K562 (cell line): ENCODE measurements at places on chromosomes 12 and 14. TPM values are rescaled to one million over a fixed set of nuclear protein-coding genes. Genes with fewer than 3 reads are reported as not detected.

Gene SDR39U1
- total RNA-seq, result 34.5 and 36.8 TPM in 2 replicates

DNA sequence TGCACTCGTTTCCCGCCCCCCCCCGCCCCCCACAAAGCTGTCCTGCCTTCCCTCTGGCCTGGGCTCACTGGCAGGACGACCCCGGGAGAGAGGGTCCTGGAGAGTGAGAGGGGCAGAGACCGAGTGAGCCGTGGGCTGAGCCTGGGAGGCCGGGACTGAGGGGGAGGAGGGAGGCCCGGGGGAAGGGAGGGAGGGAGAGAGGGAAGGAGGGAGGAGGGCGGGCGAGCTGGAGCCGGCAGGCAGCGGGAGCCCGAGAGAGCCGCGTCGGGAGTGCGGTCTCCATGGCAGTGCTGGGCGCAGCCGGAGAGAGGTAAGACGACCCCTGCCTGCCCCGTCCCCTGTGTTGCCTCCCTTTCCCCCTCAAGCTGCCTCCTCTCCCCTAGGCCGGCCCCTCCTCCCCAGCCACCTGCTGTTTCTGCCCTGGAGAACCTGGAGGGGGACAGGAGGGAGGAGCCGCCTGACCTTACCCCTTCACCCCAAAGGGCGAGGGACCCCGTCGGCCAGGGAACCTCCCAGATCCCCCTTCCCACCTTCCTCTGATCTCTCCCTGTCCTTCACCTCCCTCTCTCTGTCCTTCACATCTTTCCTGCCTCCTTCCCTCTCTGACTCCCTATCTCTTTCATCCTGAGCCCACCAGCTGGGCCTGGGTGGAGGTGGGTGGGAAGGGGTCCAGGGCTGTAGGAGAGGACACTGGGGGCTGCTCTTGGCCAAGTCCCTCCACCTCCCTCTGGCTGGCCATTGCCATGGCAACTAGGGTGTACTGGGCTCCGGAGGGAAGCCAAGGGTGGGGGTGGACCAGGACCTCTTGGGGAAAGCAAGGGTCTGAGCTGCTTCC is at the start of gene GPR162:
Gene GPR162 (plus strand): TSS at position 231 of the 835 bp plus-strand sequence. CDS start 2,078 bp downstream, outside the sequence.
- no peaks in the 10 kb centered on the region for H3K36me3 ChIP-seq
- peak; percentile 79 for DNase-seq
- peak within 1 kb of the TSS; percentile 28 for H3K4me3 ChIP-seq
- H3K27ac ChIP-seq, result no peak within 1 kb of the TSS

GRCh38 chr14:61706096-61706690 is 10.9 kb downstream of the HIF1A start:
- H3K4me3 ChIP-seq, result no peak overlapping the region
- no peak overlapping the region for H3K27ac ChIP-seq
- no peaks in the 10 kb centered on the region for H3K4me1 ChIP-seq
- H3K27me3 ChIP-seq, result no peaks in the 10 kb centered on the region
- H3K36me3 ChIP-seq, result no peaks in the 10 kb centered on the region; the same call in 2 of the 3 replicates

DNA sequence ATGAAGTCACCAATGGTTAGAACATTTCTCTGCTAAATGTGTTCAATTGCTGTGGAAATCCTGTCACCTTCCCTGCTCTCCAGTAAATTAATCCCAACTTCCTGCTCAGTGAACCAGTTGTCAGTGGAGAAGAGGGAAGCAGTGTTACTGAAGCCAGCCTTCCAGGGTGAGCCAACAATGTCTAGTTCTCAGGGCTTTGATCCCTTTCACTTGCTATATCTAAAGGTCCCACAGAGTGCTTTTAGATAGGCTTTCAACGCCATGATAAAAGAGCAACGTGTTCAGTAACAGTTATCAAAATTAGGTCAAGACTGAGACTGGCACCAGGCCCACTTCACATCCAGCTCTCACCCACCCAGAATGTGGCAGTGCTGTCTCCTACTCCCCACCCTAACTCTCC is 139.7 kb downstream of the KCNH5 start:
- no peaks in the 10 kb centered on the region for H3K27me3 ChIP-seq
- H3K4me3 ChIP-seq, result no peak overlapping the region
- H3K36me3 ChIP-seq, result no peaks in the 10 kb centered on the region
- no peak for DNase-seq
- no peaks in the 10 kb centered on the region for H3K4me1 ChIP-seq

DNA sequence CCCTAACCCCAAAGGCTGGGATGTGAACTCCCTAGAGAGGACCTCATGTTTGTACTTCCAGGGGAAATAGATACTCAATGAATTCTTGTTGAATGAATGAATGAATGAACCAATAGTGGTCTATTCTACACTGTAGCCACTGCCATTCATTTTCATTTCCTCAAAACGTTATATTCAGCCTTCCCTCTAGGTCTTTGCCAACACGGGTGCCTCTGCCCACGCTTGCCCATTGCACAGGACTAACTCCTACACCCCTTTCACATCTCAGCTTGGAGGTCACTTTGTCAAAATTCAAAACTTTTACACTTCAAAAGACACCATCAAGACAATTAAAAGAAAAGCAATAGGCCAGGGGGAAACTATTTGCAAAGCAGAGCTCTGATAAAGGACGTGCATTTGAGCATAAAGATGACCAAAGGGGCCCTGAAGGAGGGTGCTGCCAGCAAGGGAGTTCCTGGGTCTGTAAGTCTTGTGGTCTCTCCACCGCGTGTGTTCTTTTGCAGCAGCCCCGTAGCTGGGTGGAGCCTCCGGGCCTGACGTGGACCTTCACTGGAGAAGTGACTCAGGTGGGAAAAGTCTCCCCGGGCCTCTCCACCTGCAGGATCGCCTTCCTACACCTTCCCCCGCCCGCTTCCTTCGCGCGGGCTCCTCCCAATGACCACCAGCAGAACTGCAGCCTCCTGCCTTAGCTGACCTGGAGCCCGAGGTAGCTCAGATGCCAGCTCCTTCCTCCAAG is 31.5 kb downstream of the TMEM63C start:
- H3K27me3 ChIP-seq, result peaks cover 16% of the 10 kb centered on the region
- DNase-seq, result peak; percentile 51
- H3K4me1 ChIP-seq, result no peaks in the 10 kb centered on the region
- H3K4me3 ChIP-seq, result no peak overlapping the region
- no peaks in the 10 kb centered on the region for H3K36me3 ChIP-seq
- no peak overlapping the region for H3K27ac ChIP-seq

- DNase-seq, result no peak
- no peak overlapping the region for H3K4me3 ChIP-seq
- H3K27ac ChIP-seq, result no peak overlapping the region
Measured at GRCh38 chr12:28882444-28882843, 266.6 kb upstream of the FAR2 start.

DNA sequence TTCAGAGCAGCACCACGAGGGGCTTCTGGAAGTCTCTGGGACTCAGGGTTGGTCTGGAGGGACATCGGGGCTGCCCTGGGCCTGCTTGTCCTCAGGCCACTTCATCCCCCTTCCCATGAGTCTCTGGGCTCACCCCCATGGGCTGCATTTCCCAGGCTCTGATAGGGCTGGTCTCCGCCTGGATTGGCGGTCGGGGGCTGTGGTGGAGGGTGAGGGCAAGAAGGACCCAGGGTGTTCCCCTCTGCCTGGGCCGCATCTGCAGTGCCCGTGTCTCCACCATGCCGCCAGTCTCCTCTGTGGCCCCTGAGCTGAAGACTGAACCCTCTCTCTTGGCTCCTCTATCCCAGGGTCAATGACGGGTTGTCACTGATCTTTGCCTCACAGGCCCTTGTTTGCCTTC is 242.1 kb downstream of the ADGRD1 start:
- H3K36me3 ChIP-seq, result no peaks in the 10 kb centered on the region
- no peak for DNase-seq
- H3K27ac ChIP-seq, result no peak overlapping the region

DNA sequence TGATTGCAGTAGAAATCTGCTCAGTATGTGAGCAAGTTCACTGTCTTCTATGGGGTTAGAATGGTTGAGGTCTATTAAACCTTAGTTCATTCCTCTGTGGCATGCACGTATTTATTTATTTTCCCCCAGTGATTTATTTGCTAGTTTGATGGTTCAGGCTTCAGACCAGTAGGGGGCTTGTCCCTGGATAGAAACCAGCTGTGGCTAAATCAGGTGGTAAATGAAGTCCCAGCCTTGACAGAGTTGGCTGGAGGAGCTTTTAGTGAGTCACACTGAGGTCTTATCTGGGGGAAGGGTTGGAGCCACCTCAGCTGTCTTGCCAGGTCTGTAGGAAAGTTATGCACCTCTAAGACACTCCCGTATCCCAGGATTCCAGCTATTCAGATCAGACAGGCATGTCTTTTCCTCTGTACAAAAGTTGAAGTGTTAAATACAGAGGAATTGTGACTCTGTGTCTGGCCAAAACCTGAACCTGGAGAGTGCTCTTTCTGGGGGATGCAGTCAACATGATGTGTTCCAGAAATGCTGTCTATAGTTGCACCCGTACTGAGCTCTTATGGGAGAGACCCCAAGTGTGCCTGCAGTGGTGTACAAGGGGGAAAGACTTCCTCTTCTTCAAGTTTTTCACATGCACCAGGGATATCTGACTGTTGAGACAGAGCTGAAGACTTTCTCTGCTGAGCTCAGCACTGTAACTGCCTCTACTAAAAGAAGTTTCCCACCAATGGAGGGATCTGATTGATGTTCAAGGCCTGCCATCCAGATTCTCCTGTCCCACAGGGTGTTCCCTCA is 1322.1 kb downstream of the TMEM121 start:
- H3K4me1 ChIP-seq, result no peaks in the 10 kb centered on the region
- no peak for DNase-seq
- H3K4me3 ChIP-seq, result no peak overlapping the region

DNA sequence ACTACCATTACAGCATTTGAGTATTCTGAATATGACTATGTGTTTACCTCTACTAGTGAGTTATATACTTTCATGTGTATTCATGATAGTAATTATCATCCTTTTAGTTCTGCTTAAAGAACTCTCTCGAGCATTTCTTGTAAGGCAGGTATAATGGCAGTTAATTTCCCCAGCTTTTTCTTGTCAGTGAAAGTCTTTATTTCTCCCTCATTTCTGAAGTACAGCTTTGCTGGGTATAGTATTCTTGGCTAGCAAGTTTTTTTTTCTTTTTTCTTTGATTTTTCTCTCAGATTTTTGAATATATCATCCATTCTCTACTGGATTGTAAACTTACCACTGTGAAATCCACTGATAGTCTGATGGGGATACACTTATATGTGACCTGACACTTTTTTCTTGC is 165.9 kb upstream of the ARHGAP5 start:
- H3K27ac ChIP-seq, result no peak overlapping the region
- H3K4me3 ChIP-seq, result no peak overlapping the region
- no peak for DNase-seq
- H3K27me3 ChIP-seq, result no peaks in the 10 kb centered on the region
- H3K36me3 ChIP-seq, result no peaks in the 10 kb centered on the region
- no peaks in the 10 kb centered on the region; the same call in 2 of the 3 replicates for H3K4me1 ChIP-seq
